Heart left ventricle (tissue), 16 donors: ENCODE measurements at places on chromosomes 3 and 15. TPM values are rescaled to one million over a fixed set of nuclear protein-coding genes. Genes with fewer than 3 reads are reported as not detected.

The NR1I2 gene
- total RNA-seq = 0.15 TPM

The MEX3B gene
- total RNA-seq = 2.2 TPM

DNA sequence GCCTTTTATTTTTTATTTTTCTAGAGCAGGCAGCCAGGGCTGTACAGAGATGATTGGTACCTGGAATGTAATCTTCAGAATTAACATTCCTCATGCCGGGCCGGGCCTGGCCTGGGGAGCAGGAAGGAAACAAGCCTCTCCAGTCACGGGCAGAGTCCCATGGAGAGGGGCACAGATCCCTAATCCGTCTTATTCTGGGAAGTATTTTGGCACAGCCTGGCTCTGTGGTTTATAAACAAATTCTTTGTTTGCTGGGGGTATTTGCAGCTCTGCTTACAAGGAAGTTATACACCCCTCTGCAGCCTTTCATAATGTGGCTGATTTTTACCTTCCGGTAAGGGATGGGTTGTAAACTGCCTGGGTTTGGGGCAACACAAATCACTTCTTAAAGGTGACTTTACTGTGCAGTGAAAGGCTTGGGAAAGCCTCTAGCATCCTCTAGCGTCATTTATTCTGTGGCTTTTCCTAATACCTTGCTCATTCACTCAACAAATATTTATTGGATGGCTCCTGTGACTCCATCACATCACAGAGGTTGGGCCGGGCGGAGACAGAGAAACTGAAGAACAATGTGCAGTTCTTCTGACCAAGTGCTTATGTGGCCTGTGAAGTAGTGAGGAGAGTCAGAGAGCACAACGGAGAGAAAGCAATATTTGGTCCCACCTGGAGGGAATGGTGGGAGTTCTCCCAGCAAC lies 2.7 kb downstream of the SLC6A20 start:
- H3K4me3 ChIP-seq = no peak overlapping the region
- H3K27me3 ChIP-seq = no peaks in the 10 kb centered on the region
- H3K27ac ChIP-seq = no peak overlapping the region
- H3K36me3 ChIP-seq = no peaks in the 10 kb centered on the region

- no peaks in the 10 kb centered on the region for H3K36me3 ChIP-seq
- no peak for DNase-seq
- no peaks in the 10 kb centered on the region for H3K4me1 ChIP-seq
- no peak overlapping the region for H3K27ac ChIP-seq
Observed at GRCh38 chr3:117756563-117756962, 1047.0 kb downstream of the TUSC7 start.
